ENCODE measurements at places on chromosomes 5 and 9. TPM values are rescaled to one million over a fixed set of nuclear protein-coding genes. Genes with fewer than 3 reads are reported as not detected.

The AFAP1L1 gene
- 22.1 TPM for polyA plus RNA-seq

The TMEM174 gene
- polyA plus RNA-seq: 27.2 TPM

The CHSY3 gene
- 2.9 TPM for polyA plus RNA-seq

The ZFP37 gene
- 12.2 TPM for polyA plus RNA-seq

The QRFP gene
- polyA plus RNA-seq: 0.58 TPM

The SLC27A6 gene
- 1.2 TPM for polyA plus RNA-seq

The C5orf58 gene
- 0.11 TPM for polyA plus RNA-seq

DNA sequence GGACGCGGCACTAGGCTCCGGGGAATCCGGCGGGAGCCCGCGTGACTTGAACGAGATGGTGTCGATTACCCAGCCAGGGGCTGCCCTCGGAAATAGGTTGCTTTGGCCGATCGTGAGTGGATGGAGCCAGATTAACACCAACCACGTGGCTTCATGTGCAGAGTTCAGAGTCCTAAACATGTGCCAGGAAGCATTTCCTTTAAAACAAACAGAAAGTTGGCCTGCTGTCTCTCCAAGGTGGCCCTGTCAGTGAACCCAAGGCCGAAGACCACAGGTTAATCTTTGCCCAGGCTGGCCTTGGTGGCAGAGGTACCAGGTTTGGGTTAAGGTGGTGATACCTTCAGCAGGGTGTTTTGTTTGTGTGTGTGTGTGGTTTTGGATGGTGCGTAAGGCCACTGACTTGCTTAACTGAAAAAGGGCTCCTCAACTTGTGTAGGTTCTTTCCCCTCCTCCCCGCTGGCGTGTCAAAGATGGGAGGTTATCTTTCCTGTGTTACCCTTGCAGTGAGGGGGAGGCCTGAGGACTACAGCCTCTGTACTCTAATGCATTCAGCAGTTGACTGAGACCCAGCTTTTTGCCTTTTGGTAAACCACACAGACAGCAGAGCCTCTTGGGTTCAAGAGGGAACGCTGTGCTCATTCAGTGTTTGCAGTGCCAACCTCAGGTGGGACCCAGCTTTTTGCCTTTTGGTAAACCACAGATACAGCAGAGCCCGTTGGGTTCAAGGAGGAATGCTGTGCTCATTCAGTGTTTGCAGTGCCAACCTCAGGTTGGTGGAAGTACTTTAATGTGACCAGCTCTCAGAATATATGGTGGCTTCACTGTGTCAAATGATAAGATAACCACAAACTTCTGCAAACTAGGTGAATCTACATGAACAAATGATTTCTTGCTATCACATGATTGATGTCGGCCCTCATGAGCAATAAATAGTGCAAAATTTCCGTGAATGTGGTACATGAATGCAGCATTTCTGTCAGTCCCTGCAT, 1.4 kb downstream of the IQGAP2 start:
- no peak for DNase-seq

DNA sequence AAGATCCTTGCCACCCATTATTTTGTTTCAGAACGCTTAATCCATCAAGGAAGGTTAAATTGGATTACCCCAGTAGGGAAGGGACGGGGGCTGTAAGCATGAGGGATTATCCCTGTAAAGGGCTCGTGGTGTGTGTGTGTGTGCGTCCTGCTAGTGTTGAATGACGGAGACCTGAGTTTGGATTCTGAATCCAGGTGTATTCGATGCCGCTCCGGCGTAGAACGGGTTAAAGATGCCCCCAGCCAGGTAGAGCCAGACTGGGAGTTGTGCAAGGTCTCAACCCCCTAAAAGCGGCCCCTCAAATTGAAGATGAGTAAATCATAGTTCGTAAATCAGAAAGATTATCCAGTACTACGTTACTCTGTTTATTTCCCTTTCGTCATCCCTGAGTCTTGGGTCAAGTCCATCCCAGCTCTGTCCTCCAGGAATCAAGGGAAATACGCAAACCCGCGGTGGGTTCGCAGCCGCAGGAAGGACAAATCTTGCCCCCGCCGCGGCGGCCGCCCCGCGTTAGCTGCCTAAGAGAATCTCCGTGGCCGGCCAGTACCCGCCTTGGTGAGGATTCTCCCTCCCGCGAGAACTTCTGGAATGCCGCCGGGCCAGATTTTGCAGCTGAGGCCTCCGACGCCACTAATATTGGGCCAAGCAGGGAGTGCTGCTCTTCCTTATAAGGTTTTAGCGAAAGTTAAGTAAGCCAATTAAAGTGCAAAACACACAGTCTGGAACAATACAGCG, 586 bp upstream of the MTAP start:
- no peak for DNase-seq

- DNase-seq: no peak
These were observed 1556.8 kb downstream of the EFNA5 start for GRCh38 chr5:106113922-106114321.

DNA sequence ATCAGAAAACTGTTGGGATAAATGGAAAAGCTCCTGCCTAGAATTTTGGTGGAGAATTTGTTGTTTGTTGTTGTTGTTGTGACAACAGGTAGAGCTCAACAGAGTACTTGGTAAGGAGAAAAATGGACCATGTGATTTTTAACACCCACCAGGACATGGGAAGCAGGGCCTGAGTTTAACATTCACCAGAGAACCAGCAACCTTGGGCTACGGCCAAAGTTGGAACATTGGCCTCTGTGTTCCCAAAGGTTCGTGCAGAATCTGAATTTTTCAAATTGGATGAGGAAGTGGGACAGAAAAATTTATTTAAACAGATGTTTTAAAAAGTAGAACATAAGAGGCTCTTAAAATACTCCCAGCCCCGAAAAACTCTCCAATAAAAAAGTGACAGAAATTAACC, 127.0 kb downstream of the GNA14 start:
- DNase-seq: no peak

GRCh38 chr5:148532969-148533670, 121.2 kb downstream of the HTR4 start:
- DNase-seq: no peak

Data from renal pelvis (tissue), 12 donors.